ENCODE measurements at places on chromosomes 5 and 9. TPM values are rescaled to one million over a fixed set of nuclear protein-coding genes. Genes with fewer than 3 reads are reported as not detected.

The PCDHB6 gene
- 0.14 TPM for total RNA-seq

The FGF1 gene
- 0.41 TPM for total RNA-seq

The PDCD1LG2 gene
- total RNA-seq, result 0.64 TPM

The ISOC1 gene
- 30.3 TPM for total RNA-seq

The MARCOL gene
- not detected for total RNA-seq

The GPR21 gene
- total RNA-seq, result not detected

The INSYN2B gene
- total RNA-seq, result not detected

The DNAI1 gene
- not detected for total RNA-seq

The BBLN gene
- total RNA-seq, result 137 TPM

The SLC46A2 gene
- total RNA-seq, result not detected

The CHMP5 gene
- total RNA-seq, result 33.3 TPM

- no peak overlapping the region for H3K4me3 ChIP-seq
- H3K27me3 ChIP-seq, result no peaks in the 10 kb centered on the region
- H3K4me1 ChIP-seq, result no peaks in the 10 kb centered on the region
- no peaks in the 10 kb centered on the region for H3K36me3 ChIP-seq
- DNase-seq, result no peak
- H3K27ac ChIP-seq, result no peak overlapping the region
These were observed 320.1 kb downstream of the TRPM3 start for GRCh38 chr9:70801181-70801829.

DNA sequence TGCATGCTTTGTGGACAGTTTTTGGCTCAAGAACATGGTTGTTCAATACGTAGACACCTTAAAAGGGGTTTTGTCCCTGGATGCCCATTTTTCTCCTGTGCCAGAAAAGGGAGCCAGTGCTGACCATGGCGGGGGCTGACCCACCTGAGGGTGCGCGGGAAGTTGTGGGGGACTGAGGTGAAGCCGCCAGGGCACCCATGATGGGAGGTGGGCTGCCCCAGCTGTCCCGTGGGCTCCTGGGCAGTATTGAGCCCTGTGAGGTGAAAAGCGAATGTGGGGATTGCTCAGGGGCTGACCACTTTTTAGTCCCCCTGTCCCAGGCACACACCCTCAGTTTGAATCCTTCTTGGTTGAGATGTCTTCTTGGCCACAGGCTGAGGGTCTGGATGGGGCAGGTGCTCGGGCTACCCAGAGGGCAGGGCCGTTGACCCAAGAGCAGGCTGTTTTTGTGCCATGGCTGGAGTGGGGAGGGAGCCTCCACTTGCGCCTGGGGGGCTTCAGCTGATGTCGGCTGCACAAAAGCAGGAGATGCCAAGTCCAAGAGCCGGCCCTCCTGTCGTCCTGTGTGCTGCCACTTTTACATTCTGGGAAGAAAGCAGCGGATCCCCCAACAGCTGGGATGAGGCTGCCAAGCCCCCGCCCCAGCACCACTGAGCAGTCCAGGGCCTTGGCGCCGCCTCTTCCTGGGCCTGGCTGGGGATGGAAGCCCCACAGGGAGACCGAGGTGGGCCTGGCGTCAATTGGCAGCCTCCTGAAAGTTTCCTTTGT is 120.1 kb downstream of the WNK2 start:
- H3K4me3 ChIP-seq, result no peak overlapping the region
- no peak overlapping the region for H3K27ac ChIP-seq
- no peaks in the 10 kb centered on the region for H3K36me3 ChIP-seq
- H3K4me1 ChIP-seq, result peaks cover 3% of the 10 kb centered on the region

DNA sequence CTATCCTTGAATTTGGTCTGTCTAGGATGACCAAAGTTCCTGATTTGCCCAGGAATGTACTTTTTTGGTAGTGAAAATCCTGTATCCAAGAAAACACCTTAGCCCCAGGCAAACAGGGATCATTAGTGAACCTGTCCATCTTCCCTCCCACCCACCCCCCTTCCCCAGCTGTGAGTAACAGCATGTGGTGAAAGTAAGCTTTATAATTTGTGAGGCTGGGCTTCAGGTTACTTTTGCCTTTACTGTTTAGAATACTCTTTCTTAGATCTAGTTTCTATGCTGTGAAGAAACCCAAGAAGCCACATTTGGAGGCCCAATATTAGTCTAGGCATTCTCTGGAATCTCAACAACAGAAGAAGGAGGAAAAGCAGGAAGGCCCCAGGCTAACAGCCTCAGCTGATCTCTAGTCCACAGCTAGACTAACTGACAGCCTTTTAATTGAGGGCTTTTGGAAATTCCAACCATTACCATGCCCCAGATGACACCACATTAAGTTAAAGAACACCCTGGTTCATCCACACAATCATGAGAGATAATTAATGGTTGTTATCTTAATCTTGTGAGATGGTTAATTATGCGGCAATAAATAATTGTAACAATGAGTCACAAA is 703.0 kb upstream of the NUDT12 start:
- no peak overlapping the region for H3K27ac ChIP-seq
- H3K4me3 ChIP-seq, result no peak overlapping the region

DNA sequence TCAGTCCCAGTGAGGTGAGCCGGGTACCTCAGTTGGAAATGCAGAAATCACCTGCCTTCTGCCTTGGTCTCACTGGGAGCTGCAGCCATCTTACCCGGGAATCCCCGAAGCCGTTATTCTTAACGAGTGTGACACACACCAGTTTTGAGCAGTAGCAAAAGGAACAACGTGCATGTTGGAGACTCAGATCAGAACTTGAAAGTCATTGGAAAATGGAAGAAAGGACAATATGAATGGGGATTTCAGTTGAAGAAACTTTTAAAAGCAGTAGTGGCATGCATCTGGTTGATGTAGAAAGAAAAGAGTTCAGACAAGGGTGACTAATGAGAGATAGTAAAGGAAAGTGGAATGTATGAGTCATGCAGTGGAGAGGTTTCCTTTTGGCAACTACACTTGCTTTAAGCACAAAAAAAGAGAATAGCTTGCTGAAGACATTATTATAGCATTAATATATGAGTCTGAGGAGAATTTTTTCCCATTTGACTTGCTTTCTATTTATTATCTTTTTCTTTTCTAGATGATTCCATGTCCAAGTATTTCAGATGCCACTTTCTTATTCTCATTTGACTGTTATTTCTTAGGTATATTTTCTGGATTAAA is 44.4 kb upstream of the ANKDD1B start:
- no peaks in the 10 kb centered on the region for H3K27me3 ChIP-seq
- no peaks in the 10 kb centered on the region for H3K36me3 ChIP-seq
- H3K4me3 ChIP-seq, result no peak overlapping the region
- no peak for DNase-seq
- peaks cover 6% of the 10 kb centered on the region for H3K4me1 ChIP-seq
- H3K27ac ChIP-seq, result peak overlapping the region; percentile 65

DNA sequence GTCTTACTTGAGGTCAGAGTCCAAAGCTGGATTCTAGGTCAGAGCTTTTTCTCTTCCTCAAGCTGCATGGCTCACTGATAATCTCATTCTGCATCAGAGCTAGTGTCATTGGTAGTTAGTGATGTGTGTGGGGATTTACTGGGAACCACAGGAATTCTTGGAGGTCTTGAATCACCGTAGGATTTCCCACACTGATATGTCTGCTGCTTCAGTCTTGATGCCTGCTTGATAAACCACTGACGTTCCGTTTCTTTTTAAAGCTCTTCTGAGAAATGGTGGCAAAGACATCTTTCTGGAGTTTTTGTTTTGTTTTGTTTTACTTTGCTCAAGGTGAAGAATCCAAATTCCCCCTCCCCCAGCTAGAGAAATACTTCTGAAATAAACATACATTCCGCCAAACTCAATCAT is 1.2 kb upstream of the GARIN3 start:
- no peak overlapping the region for H3K4me3 ChIP-seq
- H3K27me3 ChIP-seq, result no peaks in the 10 kb centered on the region
- no peak overlapping the region for H3K27ac ChIP-seq
- H3K4me1 ChIP-seq, result no peaks in the 10 kb centered on the region
- H3K36me3 ChIP-seq, result no peaks in the 10 kb centered on the region

DNA sequence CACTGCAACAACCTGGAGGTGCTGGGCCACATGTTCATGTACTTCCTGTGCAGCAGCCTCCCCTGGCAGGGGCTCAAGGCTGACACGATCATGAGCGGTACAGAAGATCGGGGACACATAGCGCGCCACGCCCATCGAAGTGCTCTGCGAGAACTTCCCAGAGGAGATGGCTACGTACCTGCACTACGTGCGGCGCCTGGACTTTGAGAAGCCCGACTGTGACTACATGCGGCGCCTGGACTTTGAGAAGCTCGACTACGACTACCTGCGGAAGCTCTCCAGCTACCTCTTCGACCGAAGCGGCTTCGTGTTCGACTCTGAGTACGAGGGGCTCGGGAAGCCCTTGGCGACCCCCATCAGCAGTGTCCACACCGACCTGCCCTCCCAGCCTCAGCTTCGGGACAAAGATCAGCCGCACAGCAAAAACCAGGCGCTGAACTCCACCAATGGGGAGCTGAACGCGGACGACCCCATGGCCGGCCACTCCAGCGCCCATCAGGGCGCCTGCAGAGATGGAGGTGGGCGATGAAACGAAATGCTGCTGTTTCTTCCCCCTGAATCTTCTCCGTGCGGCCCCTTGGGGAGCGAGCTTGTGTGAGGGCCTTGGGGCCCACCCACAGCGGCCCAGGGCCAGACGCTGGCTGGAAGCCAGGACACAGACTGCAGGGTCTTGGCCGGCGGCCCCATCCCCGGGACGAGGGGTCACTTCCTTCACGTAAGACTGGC is 56.5 kb downstream of the JAK2 start:
- H3K36me3 ChIP-seq, result no peaks in the 10 kb centered on the region
- H3K27me3 ChIP-seq, result no peaks in the 10 kb centered on the region
- H3K27ac ChIP-seq, result no peak overlapping the region
- H3K4me3 ChIP-seq, result no peak overlapping the region
- no peaks in the 10 kb centered on the region for H3K4me1 ChIP-seq
- DNase-seq, result no peak

DNA sequence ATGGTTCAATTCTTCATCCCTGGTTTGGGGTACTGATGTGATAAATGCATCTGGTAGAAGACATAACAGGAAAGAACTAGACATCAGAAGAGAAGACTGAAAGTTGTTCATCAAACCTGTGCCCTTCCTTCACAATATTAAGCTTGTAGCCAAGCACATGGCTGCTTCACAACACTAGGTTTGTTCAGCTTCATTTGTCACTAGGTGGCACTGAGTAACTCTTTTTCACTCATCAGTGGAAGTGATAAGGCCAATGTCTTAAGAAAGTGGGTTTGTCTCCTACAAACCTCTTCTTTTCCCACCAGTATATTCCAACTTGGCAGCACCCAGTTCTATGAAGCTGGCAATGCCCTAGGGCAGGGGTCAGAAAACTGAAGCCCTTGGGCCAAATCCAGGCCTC is 26.9 kb downstream of the ZNF484 start:
- no peak for DNase-seq
- no peaks in the 10 kb centered on the region for H3K4me1 ChIP-seq
- peaks cover 96% of the 10 kb centered on the region for H3K36me3 ChIP-seq
- H3K4me3 ChIP-seq, result no peak overlapping the region
- no peak overlapping the region for H3K27ac ChIP-seq

- H3K4me3 ChIP-seq, result no peak overlapping the region
- no peak for DNase-seq
- no peaks in the 10 kb centered on the region for H3K4me1 ChIP-seq
- no peak overlapping the region for H3K27ac ChIP-seq
- no peaks in the 10 kb centered on the region for H3K36me3 ChIP-seq
These were observed 182.1 kb downstream of the RFX3 start for GRCh38 chr9:3343671-3344070.

DNA sequence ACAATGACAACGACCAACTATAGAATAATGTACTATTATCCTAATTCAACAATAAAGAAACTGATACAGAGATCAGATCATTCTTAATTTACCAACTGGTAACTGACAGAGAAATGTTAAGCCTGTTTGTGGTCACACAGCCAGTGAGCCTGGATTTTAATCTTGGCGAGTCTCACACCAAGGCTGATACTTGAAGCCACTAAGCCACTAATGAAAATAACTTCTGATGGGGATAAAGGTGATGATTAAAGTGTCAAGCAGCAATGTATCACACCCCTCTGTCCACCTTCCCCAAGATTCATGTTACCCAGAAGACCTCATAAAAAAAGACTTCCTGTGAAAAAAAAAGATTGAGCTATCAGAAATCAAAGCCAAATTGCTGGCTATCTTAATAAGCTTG is 350.5 kb downstream of the SPOCK1 start:
- DNase-seq, result no peak
- no peaks in the 10 kb centered on the region for H3K36me3 ChIP-seq
- H3K4me3 ChIP-seq, result no peak overlapping the region
- H3K27ac ChIP-seq, result no peak overlapping the region
- H3K27me3 ChIP-seq, result no peaks in the 10 kb centered on the region

DNA sequence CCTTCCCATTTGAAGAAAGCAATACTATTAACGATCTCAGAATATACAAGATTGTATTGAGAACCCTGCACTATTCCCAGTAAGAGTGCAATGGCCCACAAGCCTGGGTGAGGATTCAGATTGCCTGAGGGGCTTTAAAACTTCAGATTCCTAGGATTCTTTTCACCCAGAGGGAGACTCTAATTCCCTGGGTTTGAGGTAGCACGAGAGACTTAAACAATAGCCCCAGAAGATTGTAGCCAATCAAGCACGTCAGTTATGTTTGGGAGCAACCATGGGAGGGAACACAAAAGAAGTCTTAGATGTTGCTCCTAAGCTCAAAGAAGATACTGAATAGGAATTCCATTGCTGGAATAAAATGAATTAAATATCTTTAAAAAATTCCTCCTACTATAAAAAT is 17.9 kb downstream of the MRPS27 start:
- H3K4me1 ChIP-seq, result no peaks in the 10 kb centered on the region
- no peak overlapping the region for H3K4me3 ChIP-seq
- no peaks in the 10 kb centered on the region for H3K36me3 ChIP-seq
- no peak overlapping the region for H3K27ac ChIP-seq
- no peak for DNase-seq

GRCh38 chr5:82850393-82850792 is 226.8 kb downstream of the TMEM167A start:
- DNase-seq, result no peak
- no peak overlapping the region for H3K4me3 ChIP-seq
- no peaks in the 10 kb centered on the region for H3K27me3 ChIP-seq
- H3K36me3 ChIP-seq, result no peaks in the 10 kb centered on the region
- H3K4me1 ChIP-seq, result no peaks in the 10 kb centered on the region

- DNase-seq, result no peak
- H3K4me1 ChIP-seq, result peaks cover 37% of the 10 kb centered on the region
- no peak overlapping the region for H3K4me3 ChIP-seq
These were observed 634.3 kb downstream of the PDE4D start for GRCh38 chr5:59259237-59259636.

GRCh38 chr5:172542651-172543131 is 88.4 kb upstream of the SH3PXD2B start:
- H3K4me1 ChIP-seq, result no peaks in the 10 kb centered on the region
- no peaks in the 10 kb centered on the region for H3K27me3 ChIP-seq
- DNase-seq, result no peak
- no peak overlapping the region for H3K4me3 ChIP-seq

DNA sequence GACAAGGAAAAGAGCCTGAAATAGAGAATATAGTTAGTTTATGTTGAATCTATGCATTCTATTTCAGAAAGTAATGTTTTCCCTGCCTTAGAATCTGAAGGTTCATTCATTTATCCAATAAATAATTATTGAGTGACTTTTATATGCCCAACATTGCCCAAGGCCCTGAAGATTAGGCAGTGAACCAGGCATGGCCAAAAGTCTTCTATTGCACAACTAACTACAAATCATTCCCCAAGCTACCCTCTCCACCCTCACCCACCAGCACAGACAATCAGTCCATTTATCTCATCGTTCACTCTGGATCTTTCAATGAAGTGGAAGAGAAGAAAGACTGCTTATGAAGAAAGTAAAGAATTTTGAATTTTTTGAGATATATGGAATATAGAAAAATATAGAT is 268.4 kb downstream of the PLK2 start:
- H3K27me3 ChIP-seq, result no peaks in the 10 kb centered on the region
- H3K4me3 ChIP-seq, result no peak overlapping the region
- H3K36me3 ChIP-seq, result no peaks in the 10 kb centered on the region
- DNase-seq, result no peak

All from transverse colon (tissue), 4 donors.